Right atrium auricular region (tissue), 2 donors: ENCODE measurements at places on chromosomes 2 and 18. TPM values are rescaled to one million over a fixed set of nuclear protein-coding genes. Genes with fewer than 3 reads are reported as not detected.

- no peaks in the 10 kb centered on the region for H3K4me1 ChIP-seq
- no peak for DNase-seq
- no peaks in the 10 kb centered on the region for H3K36me3 ChIP-seq
- no peaks in the 10 kb centered on the region for H3K27me3 ChIP-seq
These were observed 195.5 kb downstream of the CDCA7 start for GRCh38 chr2:173550143-173550542.

The SERPINB12 gene
- total RNA-seq: not detected

DNA sequence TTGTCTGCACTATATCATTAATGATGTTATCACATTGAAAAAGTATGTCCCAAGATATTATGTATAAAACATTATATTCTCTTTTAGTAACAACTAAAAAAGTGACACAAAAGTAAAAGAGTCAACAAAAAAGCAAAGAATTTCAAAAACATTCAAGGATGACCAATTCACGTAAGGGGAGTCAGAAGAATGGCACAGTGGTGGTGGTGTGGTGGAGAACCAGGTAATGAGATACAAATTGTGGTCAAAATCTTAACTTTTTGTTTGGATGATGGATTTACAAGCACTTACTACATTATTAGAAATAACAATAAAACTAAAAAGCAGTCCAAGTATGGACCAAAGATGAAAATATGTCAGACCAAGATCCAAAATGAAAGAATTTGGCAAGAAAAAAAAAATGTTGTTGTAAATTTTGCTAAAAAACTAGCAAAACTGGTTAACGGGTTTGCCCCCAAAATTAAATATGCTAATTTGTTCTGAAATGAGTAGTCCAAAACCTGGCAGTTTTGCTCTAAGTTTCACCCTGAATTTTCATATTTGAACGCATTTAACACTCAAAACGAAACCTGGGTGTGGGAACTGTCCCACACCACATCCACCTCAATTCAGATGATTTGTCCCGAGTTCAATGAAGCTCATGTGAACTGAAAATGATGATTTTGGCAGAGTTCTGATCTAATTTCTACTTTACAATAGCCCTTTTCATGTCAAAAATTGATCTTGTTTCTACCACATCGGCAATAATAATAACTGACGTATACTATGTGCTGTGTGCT is 135.8 kb downstream of the IKZF2 start:
- H3K27ac ChIP-seq: no peak overlapping the region
- no peaks in the 10 kb centered on the region for H3K27me3 ChIP-seq
- no peaks in the 10 kb centered on the region for H3K36me3 ChIP-seq
- no peak for DNase-seq

The CXCR1 gene
- total RNA-seq: 0.78 TPM

The EPHA4 gene
- 107 TPM for total RNA-seq

DNA sequence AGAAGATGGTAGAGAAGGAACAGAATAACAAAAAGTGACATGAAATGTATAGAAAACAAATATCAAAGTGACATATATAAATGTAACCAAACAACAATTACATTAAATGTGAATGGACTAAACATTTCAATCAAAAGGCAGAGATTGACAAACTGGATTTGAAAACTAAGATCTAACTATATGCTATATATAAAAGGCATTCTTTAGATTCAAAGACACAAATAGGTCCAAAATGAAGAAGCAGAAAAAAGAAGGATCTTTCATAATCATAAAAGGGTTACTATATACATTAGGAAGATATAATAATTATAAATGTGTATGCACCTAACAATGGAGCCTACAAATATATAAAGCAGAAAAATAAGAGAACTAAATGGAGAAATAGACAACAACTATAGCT is 183.7 kb downstream of the METTL4 start:
- no peak overlapping the region for H3K27ac ChIP-seq
- H3K36me3 ChIP-seq: no peaks in the 10 kb centered on the region
- H3K4me3 ChIP-seq: no peak overlapping the region
- no peaks in the 10 kb centered on the region for H3K27me3 ChIP-seq
- H3K4me1 ChIP-seq: no peaks in the 10 kb centered on the region

The GTF2A1L gene
- total RNA-seq: 5.1 TPM

- peaks cover 12% of the 10 kb centered on the region for H3K36me3 ChIP-seq
- peak overlapping the region; percentile 21 for H3K4me3 ChIP-seq
- no peak overlapping the region for H3K27ac ChIP-seq
- no peak for DNase-seq
These were observed 23.1 kb downstream of the PRPF40A start for GRCh38 chr2:152694161-152694661.

DNA sequence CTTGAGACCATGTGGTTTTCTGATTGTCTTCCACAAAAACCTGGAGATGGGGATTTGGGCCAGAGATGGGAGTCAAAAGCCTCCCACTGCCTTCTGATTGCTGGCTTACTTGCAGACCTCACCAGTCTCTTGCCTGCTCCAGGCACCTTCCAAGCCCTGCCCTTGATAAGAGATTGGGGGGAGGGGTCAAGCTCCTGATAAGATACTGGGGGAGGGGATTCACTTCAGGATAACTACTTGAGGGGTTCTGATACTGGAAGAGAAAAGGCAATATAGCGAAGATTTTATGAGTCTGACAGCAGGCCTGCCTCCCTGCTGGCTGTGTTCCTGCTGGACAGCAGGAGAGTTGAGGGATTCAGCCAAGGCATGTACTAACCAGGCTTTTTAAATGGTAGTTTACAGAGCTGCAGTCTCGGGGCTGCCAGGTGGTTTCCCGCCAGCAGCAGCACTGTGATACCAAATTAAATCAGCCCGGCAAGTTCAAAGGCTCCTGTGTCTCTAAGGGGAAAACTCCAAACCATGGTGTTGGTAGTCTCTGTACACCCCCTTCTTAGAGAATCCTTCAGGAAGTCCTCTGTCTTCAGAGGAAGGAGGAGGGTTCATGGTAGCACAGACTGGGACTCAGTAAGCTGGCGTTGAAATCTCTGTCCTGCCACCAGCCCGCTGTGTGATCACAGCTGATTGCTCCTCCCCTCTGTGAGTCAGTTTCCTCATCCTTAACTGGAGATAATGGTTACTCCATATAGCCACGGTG is 58.3 kb downstream of the FBXO36 start:
- no peak overlapping the region for H3K4me3 ChIP-seq
- no peaks in the 10 kb centered on the region for H3K27me3 ChIP-seq
- peak; percentile 69 for DNase-seq
- no peaks in the 10 kb centered on the region for H3K36me3 ChIP-seq

GRCh38 chr2:74658516-74658915 is 4.5 kb downstream of the SEMA4F start:
- H3K27me3 ChIP-seq: no peaks in the 10 kb centered on the region
- H3K27ac ChIP-seq: no peak overlapping the region
- no peak overlapping the region for H3K4me3 ChIP-seq

DNA sequence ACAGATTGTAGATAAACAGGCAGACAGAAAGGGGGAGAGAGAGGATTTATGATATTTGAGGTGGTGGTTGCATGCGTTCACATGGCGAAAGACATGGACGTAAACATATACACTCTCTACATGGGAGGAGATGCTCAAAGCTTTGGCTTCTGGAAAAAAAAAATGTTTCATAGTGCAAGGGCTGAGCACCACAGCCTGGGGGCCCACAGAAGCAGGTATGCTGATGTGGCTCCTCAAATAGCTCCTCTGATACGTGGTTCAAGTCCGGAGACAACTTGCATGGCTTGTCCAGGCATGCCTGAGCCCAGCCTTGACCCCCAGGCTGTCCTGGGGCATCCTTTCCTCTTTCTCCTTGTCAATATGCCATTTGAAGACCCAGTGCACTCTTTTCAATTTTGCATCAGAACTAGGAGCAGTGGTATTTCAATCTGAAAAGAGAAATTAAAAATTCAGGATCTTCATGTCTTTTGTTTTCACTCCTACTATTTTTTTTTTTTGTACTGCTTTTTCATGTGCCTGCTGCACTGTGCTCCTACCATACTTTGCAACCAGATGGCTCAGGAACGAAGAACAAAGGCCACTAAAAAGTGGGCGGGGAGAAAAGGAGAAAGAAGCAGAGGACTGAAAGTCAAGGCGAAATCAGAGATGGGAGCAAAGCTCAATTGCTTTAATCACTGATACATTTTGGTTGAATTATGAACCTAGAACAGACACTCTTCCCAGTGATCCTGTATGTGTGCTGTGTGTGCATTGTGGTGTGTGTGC is 495.7 kb upstream of the TCF4 start:
- no peaks in the 10 kb centered on the region for H3K27me3 ChIP-seq
- DNase-seq: no peak
- peaks cover 16% of the 10 kb centered on the region for H3K4me1 ChIP-seq
- H3K27ac ChIP-seq: no peak overlapping the region
- H3K36me3 ChIP-seq: no peaks in the 10 kb centered on the region
- no peak overlapping the region for H3K4me3 ChIP-seq

The NETO1 gene
- total RNA-seq: 1.5 TPM

GRCh38 chr18:23981369-23981980 is 33.1 kb upstream of the TTC39C start:
- no peaks in the 10 kb centered on the region for H3K27me3 ChIP-seq
- DNase-seq: no peak
- H3K4me3 ChIP-seq: no peak overlapping the region

DNA sequence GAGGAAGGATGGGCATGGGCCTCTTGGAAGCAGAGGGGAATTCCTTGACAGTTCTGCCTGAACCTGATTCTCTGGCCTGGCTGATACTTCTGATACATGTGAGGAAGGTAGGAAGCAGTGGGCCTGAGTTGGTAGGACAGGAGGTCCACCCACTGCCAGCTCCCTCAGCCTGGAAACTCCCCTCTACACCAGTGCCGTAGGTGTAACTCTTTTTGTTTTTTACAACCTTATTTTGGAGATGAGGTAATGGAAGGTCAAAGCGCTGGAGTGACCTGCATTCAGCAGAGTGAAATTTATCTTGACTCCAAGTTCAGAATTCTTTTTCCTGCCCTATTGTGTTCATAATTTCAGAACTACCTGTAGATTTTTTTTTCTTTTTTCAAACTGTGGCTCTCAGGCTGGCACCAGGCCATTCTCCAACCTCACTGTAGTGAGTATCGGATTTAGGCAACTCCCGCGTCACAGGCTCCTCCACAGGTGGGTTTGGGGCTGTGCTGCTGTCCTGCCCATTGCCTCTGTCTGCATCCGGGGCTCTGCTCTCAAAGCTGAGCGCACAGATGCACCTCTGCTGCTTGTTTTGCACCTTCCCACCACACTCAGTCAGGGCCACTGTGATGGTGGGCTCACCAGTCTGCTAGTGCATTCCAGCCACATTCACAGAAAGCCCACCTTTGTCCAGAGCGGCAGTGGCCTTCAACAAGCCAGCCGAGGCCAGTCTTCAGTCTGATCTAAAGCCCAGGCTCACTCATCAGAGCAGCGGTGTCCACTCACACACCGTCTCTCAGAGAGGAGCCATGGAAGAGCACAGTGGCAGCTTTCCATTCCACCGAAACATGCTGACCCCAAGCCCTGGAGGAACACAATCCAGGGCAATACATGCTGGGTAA is 87.2 kb downstream of the UXS1 start:
- no peaks in the 10 kb centered on the region for H3K27me3 ChIP-seq
- H3K4me3 ChIP-seq: no peak overlapping the region
- no peak overlapping the region for H3K27ac ChIP-seq
